ENCODE measurements at places on chromosomes 11 and 22. TPM values are rescaled to one million over a fixed set of nuclear protein-coding genes. Genes with fewer than 3 reads are reported as not detected.

DNA sequence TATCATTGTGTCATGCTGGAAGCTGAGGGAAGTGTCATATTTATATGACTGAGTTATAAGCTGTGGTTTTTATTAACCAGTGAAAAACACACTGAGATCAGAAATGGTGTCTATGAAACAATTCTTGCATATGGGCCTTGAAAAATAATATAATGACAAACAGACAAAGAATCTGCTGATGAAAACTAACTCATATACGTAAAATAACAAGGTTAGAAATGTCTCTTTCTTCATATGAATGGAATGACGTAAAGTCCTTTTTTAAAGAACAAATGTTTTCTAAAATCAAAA lies 48.8 kb upstream of the PHF21B start:
- DNase-seq = no peak

DNA sequence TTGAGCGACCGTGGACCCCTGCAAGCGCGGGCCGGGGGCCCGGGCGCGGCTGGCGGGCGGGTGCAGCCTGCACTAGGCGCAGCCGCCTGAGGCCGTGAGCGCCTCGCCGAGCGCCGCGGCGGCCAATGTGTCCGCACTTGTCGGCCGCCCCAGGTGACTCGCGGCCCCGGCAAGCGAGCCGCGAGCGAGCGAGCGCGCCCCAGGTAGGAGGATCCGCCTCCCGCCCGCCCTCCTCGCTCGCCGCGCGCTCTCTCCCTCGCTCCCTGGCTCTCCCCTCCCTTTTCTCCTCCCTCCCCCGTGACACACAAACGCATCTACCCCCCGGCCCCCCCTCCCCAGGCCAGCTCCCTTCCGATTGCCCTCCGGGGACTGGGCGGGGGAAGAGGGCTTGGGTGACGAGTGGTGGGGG lies at the start of gene WNT7B:
Gene WNT7B, minus strand, starts transcription at position 160 of the 409 bp plus-strand sequence. CDS start 408 bp downstream, outside the sequence.
- DNase-seq = no peak

DNA sequence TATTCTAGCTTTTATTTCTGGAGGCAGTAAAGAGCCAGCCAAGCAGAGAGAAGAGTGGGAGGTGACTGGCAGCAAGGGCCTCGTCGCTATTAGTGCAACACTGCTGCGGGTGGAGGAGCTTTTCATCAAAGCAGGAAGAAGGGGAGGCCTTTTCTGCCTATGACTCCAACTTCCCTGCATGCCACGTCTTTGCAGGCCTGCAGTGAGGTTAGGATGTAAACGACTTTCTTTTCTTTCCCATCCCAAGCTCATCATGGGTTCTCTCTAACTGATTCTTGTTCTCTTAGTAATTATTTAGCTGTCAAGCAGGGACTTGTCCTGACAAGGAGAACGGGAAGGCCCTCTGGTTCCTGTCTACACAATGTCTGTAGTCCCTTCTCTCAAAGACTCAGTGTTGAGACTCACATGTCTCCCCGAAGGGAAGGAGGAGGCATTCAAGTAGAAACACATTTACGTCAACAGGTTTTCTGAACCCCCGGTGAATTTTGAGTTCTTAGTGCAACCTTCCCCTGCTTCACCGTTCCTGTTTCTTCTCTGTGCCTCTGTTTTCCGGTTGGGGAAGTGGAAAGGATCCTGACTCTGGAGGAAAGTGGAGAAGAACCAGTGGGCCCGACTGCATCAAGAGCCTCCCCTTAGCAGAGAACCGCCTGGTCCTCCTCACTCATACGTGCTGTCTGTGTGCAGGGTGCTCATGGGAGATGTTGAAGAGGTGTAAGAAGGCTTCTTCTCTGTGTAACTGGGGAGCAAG lies 56.9 kb downstream of the PACS1 start:
- no peak for DNase-seq

The TPBGL gene
- total RNA-seq = 0.60 TPM

The CABP7 gene
- total RNA-seq = 0.17 TPM

The OR4P4 gene
- total RNA-seq = not detected

The TMEM45B gene
- total RNA-seq = 0.59 TPM

GRCh38 chr11:108645970-108646369 lies 18.9 kb upstream of the DDX10 start:
- DNase-seq = no peak

The SYCE3 gene
- total RNA-seq = 0.46 TPM

The GDPD4 gene
- not detected for total RNA-seq

- DNase-seq = no peak
These were observed 20.9 kb downstream of the EXT2 start for GRCh38 chr11:44116234-44116830.

The CCDC157 gene
- total RNA-seq = 3.8 TPM

- DNase-seq = no peak
These were observed 33.4 kb downstream of the MRTFA start for GRCh38 chr22:40603088-40603605.

The TMEM191C gene
- total RNA-seq = 4.8 TPM

DNA sequence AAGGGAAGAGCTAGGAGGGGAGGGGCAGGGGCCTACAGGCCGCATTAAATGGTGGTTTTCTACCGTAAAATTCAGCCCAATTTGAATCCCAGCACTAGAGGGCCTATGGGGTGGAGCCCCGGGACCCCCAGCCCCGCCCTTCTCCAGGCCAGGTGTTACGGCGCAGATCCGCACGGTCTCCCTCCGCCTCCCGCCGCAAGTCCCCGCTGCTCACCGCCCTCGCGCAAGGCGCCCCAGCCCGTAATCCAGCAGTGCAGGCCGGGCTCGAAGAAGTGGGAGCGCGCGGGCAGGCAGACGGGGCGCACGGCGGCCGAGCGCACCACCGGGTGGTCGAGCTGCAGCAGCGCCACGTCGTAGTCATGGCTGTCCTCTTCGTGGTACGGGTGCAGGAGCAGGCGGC lies 17.3 kb downstream of the KCTD17 start:
- DNase-seq = peak; percentile 78

GRCh38 chr11:43746670-43747069 lies 66.1 kb downstream of the HSD17B12 start:
- no peak for DNase-seq

- no peak for DNase-seq
These were observed 6.2 kb upstream of the IL17REL start for GRCh38 chr22:50018608-50019285.

GRCh38 chr22:27990879-27991278 lies 71.8 kb upstream of the PITPNB start:
- peak; percentile 83 for DNase-seq

The SLC5A4 gene
- total RNA-seq = 0.09 TPM

GRCh38 chr11:84188521-84188920 lies 902.4 kb upstream of the CCDC90B start:
- no peak for DNase-seq

The FAM227A gene
- 3.8 TPM for total RNA-seq

Data from WTC11 (cell line).